ENCODE measurements at places on chromosomes 16 and 17.

DNA sequence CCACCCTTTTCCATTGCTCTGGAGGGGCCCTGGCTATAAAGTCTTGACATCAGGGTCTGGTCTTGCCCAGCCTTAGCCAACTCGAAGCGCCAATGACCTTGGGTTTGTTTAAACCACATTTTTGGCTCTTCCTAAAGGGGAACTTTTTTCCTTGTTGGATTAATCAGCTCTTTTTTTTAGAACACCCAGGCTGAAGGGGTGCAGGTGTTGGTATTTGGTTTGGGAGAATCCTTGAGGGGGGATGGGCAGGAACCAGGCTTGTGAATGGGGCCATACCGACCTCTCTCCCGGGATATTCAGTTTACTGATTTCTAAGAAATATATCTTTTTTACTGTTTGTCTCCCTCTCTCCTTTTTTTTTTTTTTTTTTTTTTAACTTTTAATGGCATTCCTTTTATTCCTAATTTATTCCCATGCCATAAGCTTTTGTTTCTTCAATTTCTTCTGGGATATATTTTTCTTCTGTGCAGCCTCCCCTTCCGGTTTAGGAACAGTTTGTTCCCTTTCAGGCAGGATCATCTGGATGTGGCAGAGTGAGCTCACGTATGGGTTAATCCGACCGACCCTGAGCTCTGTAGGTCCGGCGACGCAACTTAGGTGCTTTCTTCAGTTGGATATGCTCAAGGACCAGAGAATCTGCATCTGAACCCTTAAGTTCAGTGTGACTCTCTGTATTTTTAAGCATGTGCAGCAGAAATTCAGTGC lies 129.5 kb downstream of the ABCC6 start:
- no peak for DNase-seq

- no peak for DNase-seq
Measured at GRCh38 chr16:35906440-35906839, 2447.0 kb downstream of the TP53TG3F start.

DNA sequence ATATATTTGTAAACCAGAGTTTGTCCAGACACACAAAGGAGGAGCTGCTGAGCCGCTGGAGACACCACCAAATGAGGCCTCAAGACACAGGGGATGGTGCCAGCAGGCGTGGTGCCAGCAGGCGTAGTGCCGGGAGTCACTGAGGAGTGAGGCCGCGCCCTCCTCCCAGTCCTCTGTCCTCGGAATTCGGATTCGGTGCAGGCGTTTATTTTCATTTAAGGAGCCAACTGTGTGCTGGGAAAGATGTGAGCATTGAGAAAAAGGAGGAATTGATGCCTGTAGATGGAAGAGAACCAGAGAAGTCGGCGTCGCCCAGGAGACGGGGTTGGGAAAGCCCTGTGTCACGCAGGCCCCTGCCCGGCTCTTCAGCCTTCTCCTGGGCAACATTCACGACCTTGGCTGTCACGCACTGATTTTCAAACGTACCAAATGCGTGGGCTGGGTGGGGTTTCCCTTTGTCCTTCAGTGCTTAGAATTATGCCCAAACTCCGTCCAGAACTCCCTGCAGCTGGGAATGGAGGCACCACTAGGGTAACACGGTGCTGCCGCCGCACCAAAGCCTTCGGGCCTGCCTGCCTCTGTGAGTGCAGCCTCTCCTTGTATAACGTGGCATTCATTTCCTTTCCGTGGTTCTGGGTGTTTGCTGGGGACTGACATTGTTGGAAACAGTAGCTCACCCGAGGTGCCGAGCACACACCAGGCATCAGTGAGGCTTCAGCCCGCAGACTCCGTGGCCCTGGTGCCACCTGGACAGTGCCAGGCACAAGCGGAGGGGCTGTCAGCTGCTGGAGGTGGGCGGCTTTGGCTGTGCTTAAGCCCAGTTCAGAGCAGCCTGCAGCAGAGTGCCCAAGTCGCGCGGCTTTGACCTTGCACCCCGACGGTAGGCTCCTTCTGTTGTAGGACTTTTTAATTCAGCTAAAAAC lies 49.0 kb upstream of the CHMP6 start:
- DNase-seq, result no peak

- no peak for DNase-seq
Measured at GRCh38 chr17:39283896-39284295, 58.2 kb upstream of the STAC2 start.

All from iPS DF 6.9 (cell line).